ENCODE measurements at places on chromosomes 7 and 10.

DNA sequence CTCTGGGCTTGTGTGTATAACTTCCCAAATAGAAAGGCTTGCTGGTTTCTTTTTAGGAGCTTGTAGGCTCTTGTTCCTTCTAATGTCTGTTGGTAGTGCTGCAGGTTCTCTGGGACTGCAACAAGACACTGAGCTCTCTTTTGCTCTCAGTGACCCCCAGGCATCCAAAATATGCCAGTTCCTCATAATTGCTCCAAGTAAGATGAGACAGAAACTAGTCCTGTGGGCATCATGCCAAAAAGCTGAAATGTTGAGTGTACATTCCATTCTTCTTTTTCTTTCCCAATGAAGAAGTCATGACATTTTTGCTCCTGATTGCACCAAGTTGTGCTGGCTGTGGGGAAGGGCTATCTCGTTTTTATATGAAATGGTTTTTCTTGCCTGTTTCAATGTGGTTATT lies 7.1 kb upstream of the BTBD16 start:
- DNase-seq, result no peak

- no peak for DNase-seq
Measured at GRCh38 chr10:97320480-97321031, 1.5 kb downstream of the FRAT1 start.

GRCh38 chr7:132455378-132455777 lies 120.9 kb downstream of the PLXNA4 start:
- DNase-seq, result no peak

- DNase-seq, result no peak
Measured at GRCh38 chr10:69232736-69233480, 12.8 kb downstream of the HKDC1 start.

GRCh38 chr7:4133491-4134044 lies 548.5 kb upstream of the FOXK1 start:
- no peak for DNase-seq

GRCh38 chr7:131527456-131527855 lies 29.0 kb downstream of the PODXL start:
- DNase-seq, result no peak

DNA sequence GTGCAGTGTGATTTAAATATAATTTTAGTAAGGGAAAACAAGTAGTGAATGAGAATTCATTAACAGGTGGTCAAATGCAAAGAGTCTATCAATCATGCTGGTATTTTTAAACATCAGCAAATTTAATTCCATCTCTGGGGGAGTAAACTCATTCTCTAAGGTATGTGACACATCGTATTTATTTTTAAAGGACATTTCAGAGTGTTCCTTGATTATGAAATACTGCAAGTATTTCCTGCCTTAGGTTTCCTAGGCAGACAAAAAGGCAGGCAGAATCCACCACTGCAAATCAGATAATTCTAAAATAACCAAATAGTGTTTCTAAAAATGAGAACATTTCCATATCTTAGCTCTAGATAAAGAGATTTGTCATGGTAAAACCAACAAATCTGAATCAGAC lies 193.8 kb downstream of the LRRTM3 start:
- DNase-seq, result no peak

Data from activated T-helper 1 cell treated with anti-CD3 and anti-CD28 coated beads, Interleukin-2, amount 50 U/mL, for 16 hours (primary cell).